Sigmoid colon (tissue), 7 donors: ENCODE measurements at places on chromosomes 1 and 21. TPM values are rescaled to one million over a fixed set of nuclear protein-coding genes. Genes with fewer than 3 reads are reported as not detected.
A peak's percentile ranks its signal among the peaks of the same experiment; 100 is the strongest.

SYTL1 gene
- total RNA-seq = 0.55 TPM

GRIK3 gene
- 2.3 TPM for total RNA-seq

LCK gene
- total RNA-seq = 0.36 TPM

LIN28A gene
- total RNA-seq = not detected

CAPN2 gene
- total RNA-seq = 67.3 TPM

CFHR3 gene
- not detected for total RNA-seq

FCGR1A gene
- 0.71 TPM for total RNA-seq

ASTN1 gene
- 1.4 TPM for total RNA-seq

GBP4 gene
- total RNA-seq = 4.4 TPM

CAPN9 gene
- total RNA-seq = not detected

RAB3B gene
- 1.5 TPM for total RNA-seq

MRPS15 gene
- 85.3 TPM for total RNA-seq

CADM3 gene
- 8.7 TPM for total RNA-seq

C1orf141 gene
- total RNA-seq = not detected

REN gene
- total RNA-seq = not detected

CHI3L1 gene
- 9.1 TPM for total RNA-seq

LIPI gene
- total RNA-seq = not detected

TDRD10 gene
- total RNA-seq = 2.5 TPM

SUSD4 gene
- total RNA-seq = 0.82 TPM

FMO5 gene
- 3.6 TPM for total RNA-seq

SPRR2A gene
- not detected for total RNA-seq

KCNH1 gene
- 0.55 TPM for total RNA-seq

DNA sequence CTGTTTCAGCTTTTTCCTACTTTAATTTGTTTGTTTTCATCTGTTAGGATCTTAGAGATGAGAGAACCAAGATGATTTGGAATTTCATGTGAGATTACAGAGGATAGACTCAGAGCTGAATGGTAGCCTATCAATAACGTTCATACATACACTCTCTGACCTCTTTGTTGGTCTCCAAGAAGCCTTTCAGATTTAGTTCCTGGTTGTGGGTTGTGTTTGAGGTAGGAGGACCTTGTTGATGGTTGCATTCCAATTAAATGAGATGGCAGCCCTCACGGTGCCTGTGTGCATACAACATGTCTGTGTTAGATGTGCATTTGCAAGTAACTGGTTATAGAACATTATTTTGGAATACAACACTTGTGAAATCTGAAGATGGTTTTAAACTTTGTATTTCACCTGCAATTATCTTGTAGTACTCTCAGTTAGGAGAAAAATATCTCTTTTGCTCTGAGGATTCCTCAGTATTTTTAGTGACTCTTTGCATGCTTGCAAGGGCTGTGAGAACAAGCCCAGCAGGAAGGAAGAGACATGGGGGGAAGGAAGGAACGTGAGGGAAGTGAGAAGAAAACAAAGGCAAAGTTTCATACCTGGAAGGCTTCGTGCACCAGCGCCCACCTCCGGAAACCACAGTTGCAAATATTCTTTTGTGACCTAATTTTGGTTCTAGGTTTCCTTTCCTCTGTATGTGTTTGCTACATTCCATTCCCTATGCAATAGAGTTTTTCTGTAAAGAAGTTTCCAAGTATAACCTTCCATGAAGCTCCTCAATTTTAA is 291.8 kb downstream of the DISC1 start:
- no peak for DNase-seq

GRCh38 chr1:9313576-9313975 is 20.9 kb downstream of the SPSB1 start:
- no peak for DNase-seq

- peak; percentile 96 for DNase-seq
Observed at GRCh38 chr1:150293433-150294253, at the start of gene MRPS21. MRPS21 (plus strand) TSS chr1:150293861; CDS start chr1:150294367, 506 bp downstream.

- no peak for DNase-seq
Observed at GRCh38 chr1:224127925-224128819, 14.3 kb downstream of the FBXO28 start.

DNA sequence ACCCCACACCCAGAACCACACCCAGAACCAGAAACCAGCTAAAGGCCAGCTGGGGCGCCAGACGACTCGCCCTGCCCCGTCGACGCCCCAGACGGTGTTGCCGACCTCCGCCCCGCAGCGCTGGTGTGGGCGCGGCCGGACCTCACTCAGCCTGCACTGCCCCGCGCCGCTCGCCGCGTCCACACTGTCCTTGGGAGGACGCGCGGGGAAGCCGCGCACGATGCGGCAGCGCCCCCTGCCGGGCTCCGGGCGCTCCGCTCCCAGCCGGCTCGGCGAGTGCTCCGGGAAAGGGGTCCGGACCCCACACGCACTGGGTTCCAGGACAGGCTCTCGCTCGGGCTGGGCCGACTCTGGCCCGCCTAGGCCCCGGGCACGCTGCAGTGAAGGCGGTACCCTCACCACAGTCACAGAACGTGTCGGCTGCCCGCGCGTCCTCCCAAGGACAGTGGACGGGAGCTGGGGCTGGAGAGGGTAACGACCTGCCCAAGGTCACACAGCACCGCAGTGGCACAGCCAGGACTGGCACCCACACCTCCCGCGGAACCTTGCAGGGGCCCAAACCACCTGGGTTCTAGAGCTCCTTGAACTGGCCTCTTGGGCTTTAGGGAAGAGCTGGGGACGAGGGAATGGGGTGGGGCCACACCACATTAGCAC is 90.2 kb downstream of the DMRTA2 start:
- DNase-seq = no peak

GRCh38 chr21:14850394-14850793 is 214.4 kb downstream of the NRIP1 start:
- no peak for DNase-seq

GRCh38 chr21:43609501-43610340 is 49.6 kb downstream of the HSF2BP start:
- DNase-seq = peak; percentile 73

GRCh38 chr1:96384611-96385010 is 337.0 kb upstream of the PTBP2 start:
- no peak for DNase-seq

DNA sequence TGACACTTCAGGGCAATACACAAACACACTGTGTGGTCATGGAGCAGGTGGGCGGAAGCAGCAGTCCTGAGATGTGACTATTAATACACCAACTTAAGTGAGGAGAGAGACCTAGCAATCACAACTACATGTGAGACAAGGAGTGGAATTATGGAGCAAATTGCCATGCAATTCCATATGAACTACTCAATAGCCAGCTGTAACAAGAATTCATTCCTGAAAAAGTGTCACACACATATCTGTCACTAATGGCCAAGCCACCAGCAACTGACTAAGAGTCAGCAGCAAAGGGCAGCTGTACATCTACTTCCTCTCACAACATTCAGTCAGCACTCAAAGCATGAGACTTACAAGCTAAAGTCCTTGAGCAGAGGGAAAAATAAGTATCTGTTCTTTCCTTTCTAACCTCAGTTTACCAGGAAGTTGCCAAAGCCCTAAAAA is 46.2 kb downstream of the GPR3 start:
- no peak for DNase-seq

- DNase-seq = no peak
Observed at GRCh38 chr1:199742547-199742946, 285.0 kb upstream of the NR5A2 start.

- DNase-seq = no peak
Observed at GRCh38 chr1:85280636-85281035, 4.2 kb upstream of the BCL10 start.

DNA sequence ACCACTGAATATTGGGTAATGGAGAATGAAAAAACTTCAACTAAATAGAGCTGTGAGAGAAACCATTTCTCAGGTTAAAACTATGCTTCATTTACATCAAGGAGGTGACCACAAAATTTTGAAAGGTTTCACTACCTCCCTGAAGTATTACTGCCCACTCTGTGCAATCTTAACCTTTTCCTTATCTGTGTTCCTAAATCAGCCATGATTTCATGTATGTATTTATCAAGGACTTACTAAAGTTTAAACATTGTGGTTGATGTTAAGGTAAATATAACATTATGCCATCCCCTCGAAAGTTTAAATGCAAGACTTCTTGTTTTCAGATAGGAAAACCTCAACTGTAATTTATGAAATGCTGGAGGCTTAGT is 84.4 kb downstream of the CLEC20A start:
- DNase-seq = no peak

GRCh38 chr1:223000632-223001031 is 142.4 kb downstream of the TLR5 start:
- no peak for DNase-seq

- DNase-seq = no peak
Observed at GRCh38 chr1:191886977-191887376, 271.3 kb upstream of the RGS18 start.

DNA sequence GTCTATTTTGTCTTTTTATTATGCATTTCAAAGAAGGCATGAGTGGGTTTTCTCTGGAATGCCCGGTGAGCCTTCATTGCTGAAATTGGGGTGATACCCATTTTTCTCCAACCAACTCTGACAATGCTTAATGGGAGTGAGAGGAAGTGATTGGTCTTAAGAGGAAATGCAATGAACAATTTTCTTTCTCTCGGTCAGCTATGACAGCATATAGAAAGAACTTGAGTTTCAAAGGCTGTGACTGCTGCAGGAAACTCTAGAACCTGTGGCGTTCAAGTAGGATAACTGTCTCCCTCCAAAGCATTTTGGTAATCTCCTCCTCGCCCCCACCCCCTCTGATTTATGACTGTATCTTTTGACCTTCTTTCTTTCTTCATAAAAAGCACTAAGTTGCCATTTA is 155.9 kb downstream of the LYPLAL1 start:
- DNase-seq = no peak

DNA sequence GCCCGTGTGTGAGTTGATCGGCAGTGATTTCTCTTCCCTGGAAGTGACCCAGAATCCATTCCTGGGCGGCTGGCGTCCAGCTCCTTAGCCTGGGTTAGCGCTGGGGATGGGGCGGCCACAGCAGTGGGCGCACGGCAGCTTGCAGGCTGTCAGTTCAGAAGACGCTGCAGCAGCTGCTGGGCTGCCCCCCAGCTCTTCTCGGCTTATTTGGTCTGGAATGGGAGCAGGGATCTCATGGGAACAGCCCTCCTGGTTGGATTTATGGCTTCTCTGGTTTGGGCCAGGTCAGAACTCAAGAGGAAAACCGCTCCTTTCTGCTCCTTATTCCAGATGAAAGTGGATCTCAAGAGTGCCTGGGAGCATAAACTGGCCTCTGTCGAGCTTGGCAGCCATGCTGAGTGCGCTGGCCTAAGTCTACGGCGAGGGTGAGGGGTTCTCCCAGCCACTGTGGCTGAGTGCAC is 148.2 kb downstream of the PRDM16 start:
- no peak for DNase-seq

GRCh38 chr1:94385308-94385929 is 32.8 kb upstream of the ABCD3 start:
- DNase-seq = no peak

- DNase-seq = peak; percentile 53
Observed at GRCh38 chr1:145997718-145998023, 1.3 kb upstream of the TXNIP start.

DNA sequence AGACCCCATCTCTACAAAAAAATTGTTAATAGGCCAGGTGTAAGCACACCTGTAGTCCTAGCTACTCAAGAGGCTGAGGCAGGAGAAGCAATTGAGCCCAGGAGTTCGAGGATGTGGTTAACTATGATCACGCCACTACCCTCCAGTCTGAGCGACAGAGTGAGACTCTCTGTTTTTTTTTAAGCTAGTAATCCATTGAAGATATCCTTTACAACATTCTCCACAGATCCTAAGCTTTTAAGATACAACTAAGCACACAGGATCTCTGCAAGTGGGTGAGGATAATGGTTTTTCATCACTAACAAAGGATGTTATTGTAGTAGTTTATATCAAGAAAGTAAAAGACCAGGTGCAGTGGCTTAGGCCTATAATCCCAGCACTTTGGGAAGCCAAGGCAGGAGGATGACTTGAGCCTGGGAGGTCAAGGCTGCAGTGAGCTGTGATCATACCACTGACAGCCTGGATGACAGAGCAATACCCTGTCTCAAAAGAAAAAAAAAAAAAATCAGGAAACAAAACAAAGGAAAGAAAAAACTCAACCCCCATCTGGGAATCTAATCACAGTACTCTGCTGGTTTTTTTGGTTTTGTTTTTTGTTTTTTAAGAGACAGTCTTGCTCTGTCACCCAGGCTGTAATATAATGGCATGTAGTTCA is 166.1 kb downstream of the RERE start:
- no peak for DNase-seq

- DNase-seq = no peak
Observed at GRCh38 chr1:1331068-1331965, at the start of gene TAS1R3. TAS1R3 (plus strand) TSS chr1:1331280; CDS start chr1:1331346, 66 bp downstream.

GRCh38 chr1:44693900-44694299 is 19.4 kb downstream of the ARMH1 start:
- no peak for DNase-seq

GRCh38 chr1:186050360-186050759 is 316.2 kb downstream of the HMCN1 start:
- DNase-seq = no peak

- no peak for DNase-seq
Observed at GRCh38 chr21:32297449-32297848, 1.2 kb upstream of the MRAP start.

DNA sequence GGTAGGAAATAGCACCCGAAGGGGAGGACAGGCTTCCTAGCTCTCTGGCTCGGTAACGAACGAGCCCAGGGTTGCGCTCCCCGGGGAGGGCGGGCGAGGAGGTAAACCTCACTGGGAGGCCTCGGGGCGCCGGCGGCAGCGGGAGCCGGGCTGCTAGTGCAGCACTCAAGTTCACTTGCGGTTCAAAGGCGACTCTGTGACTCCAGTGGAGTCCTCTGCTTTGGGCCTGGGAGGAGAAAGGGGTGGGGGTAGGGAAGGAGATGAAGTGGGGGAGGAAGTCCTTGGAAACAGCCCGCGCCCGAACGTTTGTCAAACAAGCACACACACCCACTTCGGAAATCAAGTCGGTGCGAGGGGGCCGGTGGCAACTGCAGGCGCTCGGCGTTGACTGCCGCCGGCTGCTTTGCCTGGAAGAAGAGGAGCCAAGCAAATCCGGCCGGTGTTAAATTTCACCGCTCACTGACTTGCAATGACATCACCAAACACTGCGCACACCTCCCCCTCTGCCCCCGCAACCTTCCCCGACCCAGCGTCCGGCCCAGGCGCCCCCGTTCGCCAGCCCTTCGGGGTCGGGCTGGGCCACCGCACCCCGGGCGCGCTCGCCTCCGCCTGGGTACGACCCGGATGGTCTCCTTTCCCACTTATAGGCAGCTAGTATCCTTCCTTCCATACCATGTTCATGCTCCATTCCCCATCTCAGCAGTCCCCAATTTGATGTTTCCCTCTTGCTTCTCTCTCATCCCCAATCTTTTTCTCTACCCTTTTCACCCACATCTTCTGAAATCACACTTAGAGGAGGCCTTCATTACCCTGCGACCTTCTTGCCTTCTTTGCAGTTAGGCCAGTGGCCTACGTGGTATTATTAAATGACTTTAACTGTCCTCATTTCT is at the start of gene COL24A1:
COL24A1 (minus strand) TSS at position 207 of the 890 bp plus-strand sequence. CDS start 376 bp downstream, outside the sequence.
- DNase-seq = peak; percentile 84
